ENCODE measurements at places on chromosomes 3 and 15.

GRCh38 chr3:171346019-171346418, 114.2 kb downstream of the TNIK start:
- no peak for DNase-seq

DNA sequence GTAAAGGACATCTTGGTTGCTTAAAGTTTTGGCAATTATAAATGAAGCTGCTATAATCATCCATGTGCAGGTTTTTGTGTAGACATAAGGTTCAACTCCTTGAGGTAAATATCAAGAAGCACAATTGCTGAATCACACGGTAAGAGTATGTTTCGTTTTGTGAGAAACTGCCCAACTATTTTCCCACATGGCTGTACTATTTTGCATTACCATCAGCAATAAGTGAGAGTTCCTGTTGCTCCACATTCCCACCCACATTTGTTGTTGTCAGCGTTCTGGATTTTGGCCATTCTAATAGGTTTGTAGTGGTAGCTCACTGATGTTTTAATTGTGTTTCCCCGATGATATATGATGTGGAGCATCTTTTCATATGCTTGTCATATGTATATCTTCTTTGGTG, 118.5 kb upstream of the KCNMB2 start:
- DNase-seq: no peak

- DNase-seq: no peak
Measured at GRCh38 chr3:138881233-138881632, 46.5 kb upstream of the PIK3CB start.

- DNase-seq: no peak
Measured at GRCh38 chr3:141191097-141191749, 40.4 kb upstream of the PXYLP1 start.

GRCh38 chr3:187267306-187267705, 24.2 kb downstream of the MASP1 start:
- DNase-seq: no peak

DNA sequence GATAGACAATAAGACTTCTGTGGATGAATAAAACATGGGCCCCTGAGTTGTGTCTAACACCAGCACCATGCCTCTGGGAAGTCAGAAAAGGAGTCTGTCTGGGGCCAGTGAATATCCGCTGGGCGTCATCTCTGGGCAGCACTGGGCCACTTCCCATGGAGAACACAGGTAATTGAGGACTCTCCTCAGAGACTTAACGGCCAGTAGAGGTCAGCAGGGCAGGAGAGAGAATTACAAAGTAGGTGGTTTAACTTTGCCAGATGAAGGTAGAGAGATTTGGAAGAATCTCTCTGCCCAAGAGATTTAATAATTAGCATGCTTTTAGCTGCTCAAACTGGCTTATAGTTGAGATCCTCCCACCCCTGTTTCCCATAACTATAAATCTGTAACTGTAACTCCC, 65.7 kb downstream of the OCA2 start:
- DNase-seq: no peak

DNA sequence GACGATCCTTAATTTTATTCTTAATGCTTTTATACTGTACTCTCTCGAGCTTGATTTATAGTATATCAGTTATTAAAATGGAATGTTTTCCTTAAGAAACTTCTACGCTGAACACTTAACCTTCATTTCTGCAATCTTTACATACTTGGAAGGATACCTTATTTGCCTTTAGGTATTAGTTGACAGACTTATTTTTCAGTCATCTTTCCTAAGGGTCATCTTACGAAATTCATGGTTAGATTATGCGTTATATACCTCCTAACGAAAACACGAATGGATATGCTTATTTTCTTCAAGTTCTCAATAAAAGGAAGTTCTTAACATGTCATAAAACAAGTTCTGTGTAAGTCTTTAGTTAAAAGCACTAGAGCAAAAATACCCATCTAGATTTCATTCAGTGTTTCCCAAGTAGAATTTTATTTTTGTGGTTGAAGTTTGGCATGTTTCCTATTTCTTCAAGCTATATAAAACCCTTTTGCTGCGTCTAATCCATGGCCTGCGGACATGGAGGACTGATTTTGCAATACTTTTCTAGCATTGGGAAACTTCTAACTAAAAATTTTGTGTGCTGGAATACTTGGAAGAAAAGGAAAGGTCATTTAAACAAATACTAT, 231.3 kb downstream of the TP63 start:
- DNase-seq: no peak

DNA sequence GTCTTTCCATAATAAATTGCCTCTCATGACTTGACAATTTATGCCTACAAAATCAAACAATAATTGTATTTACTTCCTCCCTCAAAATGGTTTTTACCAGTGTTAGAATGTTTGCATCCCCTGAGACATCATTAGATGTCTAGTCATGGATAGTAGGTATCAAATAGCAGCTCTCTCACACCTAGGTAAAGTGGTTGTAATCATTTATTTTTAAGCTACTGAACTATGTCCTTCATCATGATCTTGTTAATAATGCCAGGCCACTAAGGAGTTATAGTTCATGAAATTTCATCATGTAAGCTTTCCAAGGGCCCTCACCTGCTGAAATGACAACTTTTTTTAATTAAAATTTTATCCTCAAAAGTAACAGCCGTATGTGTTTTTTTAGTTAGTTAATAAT, 134.1 kb downstream of the ARPP21 start:
- DNase-seq: no peak

DNA sequence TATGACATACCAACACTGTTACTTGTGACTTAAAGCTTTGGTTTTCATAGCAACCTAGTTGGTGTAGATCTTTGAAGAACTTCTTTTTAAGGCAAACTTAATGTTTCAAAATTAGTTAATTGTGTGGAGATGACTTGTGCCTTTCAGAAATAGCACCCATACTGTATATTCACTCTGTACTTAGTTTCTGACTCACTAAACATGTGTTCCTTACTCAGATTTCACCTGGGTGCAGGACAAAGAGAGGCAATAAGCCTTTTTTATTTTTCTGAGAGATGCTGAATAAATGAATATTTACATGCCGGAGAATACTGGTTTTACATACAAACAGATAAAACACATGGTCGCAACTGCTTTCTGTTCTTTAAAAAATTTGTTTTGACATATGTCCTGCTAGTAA, 44.8 kb downstream of the SLC25A26 start:
- no peak for DNase-seq

GRCh38 chr15:101091080-101092017, 160.5 kb downstream of the CHSY1 start:
- no peak for DNase-seq

- DNase-seq: no peak
Measured at GRCh38 chr3:119237299-119237698, 3.4 kb downstream of the B4GALT4 start.

GRCh38 chr3:115922681-115923347, 299.5 kb downstream of the GAP43 start:
- no peak for DNase-seq

- no peak for DNase-seq
Measured at GRCh38 chr15:64343222-64343621, 12.8 kb downstream of the CSNK1G1 start.

- DNase-seq: no peak
Measured at GRCh38 chr3:64824394-64824909, 136.7 kb upstream of the ADAMTS9 start.

DNA sequence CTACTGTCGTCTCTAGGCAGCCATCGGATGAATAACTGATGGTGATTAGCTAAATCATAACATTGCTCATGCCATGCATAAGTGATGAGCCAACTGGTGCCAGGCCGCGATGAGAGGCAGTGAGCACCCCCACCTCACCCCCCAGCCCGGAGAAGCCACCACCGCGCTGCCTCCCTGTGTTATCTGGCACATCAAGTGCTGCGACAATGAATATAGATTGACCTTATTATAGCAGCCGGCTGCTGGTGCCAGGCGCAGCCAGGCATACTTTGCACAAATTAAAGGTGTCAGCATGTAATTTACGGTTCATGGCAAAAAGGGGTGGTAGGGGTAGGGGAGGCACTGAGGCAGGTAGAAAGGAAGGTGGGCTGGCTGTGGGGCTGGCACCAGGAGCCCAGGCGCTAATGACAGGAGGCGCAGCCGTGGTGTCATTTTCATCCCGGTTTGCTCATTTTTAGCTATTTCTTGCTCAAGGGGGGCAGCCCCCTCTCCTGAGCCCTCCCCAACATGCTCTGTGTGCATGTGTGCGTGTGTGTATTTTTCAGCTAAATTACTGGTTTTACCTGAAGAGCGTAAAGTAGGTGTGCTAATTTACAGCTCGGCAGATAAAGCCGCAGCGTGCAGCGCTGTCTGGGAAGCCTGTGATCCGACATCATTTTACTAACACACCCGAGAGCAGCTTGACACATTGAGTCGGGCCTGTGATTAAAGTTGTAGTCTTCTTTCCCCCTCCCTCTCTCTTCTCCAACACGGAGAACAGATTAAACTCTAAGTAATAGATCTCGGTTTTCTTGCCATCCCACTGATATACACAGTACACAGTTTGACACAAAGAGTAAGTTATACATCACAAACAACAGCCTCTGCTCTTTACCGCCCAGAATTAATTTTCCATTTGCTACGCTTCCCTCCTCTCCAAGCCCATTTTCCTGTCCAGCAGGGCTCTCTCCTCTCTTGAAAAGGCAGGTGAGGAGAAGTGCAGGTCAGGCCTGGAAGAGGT, 212.3 kb downstream of the RPLP1 start:
- DNase-seq: no peak

GRCh38 chr3:173911446-173911845, 513.9 kb downstream of the NLGN1 start:
- no peak for DNase-seq

DNA sequence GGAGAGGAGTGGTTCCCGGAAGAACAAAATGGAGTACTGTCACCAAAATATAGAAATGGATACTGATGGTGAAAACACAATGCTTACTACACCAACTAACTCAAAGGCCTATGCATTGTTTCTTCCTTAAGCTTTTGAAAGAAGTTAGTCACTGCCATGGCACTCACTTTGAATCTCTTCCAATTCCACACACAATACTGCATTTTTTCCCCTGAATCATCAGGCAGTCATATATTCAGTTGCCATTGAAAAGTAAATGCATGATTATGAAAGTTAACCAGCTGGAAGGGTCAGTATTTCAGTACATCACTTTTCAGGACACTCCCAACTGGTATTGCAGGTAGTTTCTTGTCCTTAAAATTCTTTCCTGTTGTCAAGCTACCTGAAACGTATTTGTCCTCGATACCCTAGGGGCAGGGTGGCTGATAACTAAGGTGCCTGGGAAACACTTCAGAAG, 9.0 kb upstream of the LRRFIP2 start:
- DNase-seq: no peak

DNA sequence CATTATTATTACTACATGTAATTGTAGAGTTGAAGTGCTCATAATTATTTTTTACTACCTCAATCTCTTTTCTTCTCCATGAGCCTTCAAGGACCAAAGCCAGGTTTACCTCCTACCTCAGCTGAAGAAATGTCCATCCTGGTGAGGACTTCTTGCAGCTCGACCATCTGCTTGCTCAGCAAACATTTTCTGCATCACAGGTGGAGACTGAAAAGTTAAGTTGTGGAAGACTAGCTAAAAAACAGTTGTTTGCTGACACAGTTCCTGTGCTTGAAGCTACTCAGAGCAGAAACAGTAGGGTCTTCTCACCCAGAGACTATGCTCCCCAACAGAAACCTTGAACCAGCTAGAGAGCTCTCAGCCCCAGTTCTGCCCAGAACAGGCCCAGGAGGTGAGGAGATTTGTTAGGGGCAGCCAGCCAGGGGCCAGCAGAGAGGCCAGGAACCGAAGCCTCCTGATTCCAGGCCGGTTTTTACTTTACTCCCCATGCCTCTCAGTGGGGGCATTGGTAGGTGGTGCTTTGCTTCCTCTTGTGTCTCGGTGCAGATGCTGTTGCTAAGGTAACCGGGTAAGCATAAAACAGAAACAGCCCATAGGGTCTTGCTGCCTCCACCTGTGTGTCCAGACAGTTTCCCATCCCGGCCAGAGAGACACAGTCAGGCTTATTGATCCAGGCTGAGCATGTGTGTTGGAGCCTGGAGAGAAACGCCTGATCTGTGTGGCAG, 54.9 kb downstream of the CCNL1 start:
- DNase-seq: no peak

- DNase-seq: no peak
Measured at GRCh38 chr3:170511371-170511770, 74.5 kb downstream of the SLC7A14 start.

DNA sequence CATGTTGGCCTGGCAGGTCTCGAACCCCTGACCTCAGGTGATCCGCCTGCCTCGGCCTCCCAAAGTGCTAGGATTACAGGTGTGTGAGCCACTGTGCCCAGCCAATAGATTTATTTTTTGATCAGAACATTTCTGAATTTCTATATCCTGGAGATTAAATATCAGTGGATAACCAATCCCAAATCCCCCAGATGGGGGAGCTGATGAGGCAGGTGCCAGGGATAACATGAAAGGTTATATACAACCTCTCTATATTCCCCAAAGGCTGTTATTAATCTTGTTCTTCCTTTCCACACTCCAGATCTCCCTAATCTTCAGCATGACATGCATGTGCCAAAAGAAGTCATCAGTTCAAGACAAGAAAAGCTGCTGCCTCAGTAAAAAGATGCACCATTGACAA, 112.3 kb downstream of the WDR76 start:
- no peak for DNase-seq

GRCh38 chr3:88189361-88189810, 39.6 kb downstream of the C3orf38 start:
- no peak for DNase-seq

DNA sequence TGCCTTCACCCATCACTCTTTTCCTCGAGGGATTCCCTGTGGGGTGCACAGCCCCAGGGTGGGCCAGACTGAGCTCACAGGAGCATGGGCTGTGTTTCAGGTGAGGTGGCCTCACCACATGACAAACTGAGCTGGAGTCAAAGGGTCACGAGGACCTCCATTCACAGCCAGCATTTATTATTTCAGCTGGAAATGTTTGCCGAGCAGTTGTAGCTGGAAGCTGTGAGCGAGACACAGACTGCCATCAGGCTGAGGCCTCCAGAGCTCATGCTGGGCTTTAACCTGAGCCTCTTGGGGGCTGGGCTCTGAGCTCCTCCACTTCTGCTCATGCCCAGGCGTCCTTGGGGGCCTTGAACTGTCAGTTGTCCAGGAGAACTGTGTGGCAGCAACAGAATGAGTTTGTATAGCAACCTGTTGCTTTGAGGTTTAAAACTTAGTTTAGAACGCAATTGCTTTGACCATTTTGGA, 57.5 kb downstream of the FLNB start:
- DNase-seq: no peak

DNA sequence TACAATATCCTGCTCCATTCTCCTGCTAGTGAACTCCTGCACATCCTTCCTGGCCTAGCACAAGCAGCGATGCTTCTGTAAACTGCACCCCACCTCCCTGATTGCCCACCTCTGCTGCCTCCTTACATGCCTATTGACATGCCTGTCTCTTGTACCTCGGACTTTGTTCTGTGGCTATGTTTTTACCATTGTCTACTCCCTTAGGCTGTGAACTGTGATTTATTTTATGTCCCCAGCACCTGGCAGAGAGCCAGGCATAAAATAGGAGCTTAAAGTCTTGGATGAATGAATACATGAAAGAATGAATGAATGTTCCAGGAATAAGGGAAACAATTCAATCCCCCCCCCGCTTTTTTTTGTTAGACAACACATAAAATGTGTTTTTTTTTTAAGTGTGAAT, 210.0 kb downstream of the MYRIP start:
- DNase-seq: no peak

- DNase-seq: no peak
Measured at GRCh38 chr3:10709110-10709781, 106.8 kb upstream of the SLC6A11 start.

All from HL-60 (cell line).